ENCODE measurements at places on chromosomes 5 and 9.

DNA sequence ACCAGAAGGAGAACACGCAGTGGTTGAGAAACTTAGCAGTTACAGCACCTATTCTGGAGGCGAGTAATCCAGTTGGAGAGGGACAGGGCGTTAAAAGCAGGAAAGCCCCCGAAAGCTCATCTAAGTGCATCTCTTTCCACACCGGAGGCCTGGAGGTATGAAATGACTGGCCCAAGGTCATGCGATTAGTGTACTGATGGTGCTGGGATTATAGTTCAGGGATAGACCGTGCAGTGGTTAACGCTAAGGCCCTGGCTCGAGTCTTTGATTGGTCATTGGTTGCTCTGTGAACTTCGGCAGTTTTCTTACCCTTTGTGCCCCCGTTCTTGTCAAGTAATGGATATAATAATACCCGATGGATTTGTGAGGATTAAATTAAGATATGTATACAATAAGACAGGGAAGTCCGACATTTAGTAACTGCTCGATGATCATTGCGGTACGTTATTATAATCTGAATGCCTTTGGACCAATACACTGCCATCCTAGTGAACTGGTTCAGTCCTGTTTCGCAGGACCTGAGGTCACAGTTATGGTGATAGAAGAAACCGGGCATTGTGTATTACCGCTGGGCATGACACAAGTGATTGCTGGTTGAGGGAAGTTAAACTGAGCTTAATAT is 960 bp downstream of the CANX start:
- no peak for DNase-seq

GRCh38 chr9:119963798-119964372 is 594.6 kb upstream of the BRINP1 start:
- no peak for DNase-seq

- DNase-seq, result no peak
Measured at GRCh38 chr9:4192450-4192849, 107.4 kb downstream of the GLIS3 start.

DNA sequence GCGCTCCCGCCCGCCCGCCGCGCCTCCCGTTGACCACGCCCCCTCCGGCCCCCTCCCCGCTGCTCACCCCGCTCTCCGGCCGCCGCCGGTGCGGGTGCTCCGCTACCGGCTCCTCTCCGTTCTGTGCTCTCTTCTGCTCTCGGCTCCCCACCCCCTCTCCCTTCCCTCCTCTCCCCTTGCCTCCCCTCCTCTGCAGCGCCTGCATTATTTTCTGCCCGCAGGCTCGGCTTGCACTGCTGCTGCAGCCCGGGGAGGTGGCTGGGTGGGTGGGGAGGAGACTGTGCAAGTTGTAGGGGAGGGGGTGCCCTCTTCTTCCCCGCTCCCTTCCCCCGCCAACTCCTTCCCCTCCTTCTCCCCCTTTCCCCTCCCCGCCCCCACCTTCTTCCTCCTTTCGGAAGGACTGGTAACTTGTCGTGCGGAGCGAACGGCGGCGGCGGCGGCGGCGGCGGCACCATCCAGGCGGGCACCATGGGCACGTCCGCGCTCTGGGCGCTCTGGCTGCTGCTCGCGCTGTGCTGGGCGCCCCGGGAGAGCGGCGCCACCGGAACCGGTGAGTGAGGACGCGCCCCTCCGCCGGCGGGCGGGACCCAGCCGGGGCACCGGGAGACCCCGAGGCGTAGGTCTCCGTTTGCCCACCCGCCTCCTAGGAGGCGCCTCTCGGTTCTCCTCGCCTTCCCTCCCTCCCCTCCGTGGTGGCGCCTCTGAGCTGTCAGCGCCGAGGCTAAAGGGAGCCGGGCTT is at the start of gene VLDLR:
TSS of gene VLDLR (plus strand) at position 66 of the 739 bp plus-strand sequence. CDS start at position 469, 403 bp downstream.
- DNase-seq, result peak; percentile 43

- peak; percentile 57 for DNase-seq
Measured at GRCh38 chr9:98964201-98964600, 20.5 kb downstream of the COL15A1 start.

DNA sequence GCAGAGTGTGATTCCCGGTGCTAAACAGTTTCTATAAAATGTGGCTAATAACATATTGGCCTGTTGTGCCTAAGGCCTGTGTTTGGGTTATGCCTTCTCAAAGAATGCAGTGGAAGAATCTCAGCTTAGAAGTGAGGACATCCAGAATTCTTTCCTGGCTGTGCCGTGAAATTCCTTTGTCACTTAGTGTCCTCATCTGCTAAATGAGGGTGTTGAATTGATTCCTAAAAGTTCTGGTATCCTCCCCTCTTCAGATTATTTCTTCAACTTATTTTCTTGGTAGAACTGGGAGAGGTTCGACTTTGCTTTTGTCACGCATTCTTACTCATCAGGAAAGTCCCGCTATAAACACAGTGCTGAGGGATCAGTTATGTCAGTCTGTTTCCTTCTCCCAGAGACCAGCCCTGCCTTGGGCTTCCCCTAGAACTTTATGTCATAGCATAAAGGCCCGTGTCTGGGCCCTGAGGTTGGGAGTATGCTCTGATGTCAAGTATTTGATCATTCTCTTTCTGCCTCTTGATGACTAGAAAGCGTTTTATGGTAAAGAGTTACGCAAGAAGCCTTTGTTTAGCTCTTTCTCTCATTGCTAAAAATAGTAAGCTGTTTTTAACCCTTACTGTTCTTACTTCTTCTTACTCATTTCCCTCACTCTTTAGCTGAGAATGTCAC is 29.5 kb downstream of the MTAP start:
- no peak for DNase-seq

GRCh38 chr9:116718111-116718510 is 31.0 kb downstream of the TRIM32 start:
- no peak for DNase-seq

DNA sequence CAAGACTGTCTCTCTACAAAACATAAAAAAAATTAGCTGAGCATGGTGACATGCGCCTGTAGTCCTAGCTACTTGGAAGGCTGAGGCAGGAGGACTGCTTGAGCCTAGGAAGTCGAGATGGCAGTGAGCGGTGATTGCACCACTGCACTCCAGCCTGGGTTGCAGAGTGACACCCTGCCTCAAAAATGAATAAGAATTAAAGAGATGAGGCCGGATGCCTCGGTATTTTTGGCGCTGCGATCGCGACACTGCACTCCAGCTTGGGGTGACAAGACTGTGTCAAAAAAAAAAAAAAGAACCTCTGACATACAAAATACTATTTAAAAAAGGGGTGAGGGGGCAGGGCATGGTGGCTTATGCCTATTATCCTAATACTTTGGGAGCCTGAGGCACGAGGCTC is 7.3 kb downstream of the GPBP1 start:
- no peak for DNase-seq

DNA sequence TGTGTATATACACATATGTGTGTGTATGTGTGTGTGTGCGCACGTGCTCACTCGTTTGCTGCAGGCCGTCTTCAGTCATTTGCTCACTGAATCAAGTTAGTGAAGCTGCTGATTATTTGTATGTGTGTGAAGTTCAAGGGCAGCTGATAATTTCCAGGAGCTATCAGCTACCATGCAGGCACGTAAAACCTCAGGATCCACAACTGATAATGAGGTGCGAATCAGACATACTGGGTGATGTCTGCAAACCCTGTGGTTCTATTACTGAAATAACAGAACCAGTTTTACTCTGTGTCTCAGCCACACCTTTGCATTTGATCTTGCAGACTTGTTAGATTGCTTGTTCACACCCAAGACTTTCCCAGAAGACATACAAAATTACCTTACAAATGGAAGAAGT is 257.6 kb downstream of the TAF11L14 start:
- no peak for DNase-seq

DNA sequence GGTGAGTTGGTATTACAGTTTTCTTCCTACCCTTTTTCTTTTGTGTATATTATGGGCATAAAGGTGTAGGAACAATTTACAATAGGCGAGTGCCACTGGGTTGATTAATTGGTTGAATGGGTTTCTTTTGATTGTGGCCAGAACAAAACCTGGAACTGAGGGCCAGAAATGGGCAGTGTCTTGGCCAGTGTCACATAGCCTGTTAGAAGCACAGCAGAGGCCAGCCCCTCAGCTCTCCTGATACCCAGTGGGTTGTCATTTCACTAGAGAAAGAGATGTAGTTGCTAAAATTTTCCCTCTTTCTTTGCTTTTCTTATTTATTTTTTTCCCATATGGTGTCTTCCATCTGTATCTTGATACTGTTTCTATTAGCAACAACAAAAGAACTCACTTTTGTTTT is 38.8 kb upstream of the SEMA6A start:
- no peak for DNase-seq

- no peak for DNase-seq
Measured at GRCh38 chr9:84949258-84949657, 279.7 kb downstream of the NTRK2 start.

GRCh38 chr5:179152941-179153340 is 92.8 kb downstream of the ZNF354C start:
- DNase-seq, result no peak

GRCh38 chr9:133406480-133407307 is 11.1 kb downstream of the REXO4 start:
- DNase-seq, result peak; percentile 60

DNA sequence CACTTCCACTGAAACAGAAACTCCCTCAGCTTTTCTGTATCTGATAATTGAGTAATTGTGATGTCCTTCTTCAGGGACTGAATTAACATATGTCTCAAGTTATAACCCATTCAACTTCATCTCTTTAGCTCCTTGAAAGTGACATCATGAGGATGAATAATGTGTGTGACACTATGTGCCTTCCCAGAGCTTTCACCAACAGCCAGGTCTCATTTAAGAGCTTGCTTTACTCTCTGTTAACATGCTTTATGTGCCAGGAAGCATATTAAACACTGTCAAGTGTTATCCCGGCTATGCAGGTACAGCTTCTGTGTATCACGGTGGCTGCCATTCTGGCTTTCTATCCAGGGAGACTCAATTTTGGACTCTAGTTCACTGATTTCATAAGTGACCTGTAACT is 799.9 kb downstream of the CDH12 start:
- DNase-seq, result no peak

DNA sequence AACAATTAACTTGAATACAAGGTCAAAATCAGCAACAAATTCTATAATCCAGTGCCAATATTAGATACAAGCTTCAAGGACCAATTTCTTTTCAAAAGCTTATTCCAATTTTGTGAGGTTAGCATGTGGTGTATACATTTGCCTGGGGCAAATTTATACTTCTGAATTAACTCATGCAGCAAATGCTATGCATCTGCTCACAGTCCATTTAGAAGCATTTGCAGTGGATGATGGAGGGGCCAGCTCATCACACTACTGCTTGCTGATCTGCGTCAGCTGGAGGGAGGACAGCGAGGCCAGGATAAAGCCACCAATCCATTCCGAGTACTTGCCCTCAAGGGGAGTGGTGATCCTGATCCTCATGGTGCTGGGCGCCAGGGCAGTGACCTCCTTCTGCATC is 474.3 kb upstream of the KIF2A start:
- peak; percentile 66 for DNase-seq

DNA sequence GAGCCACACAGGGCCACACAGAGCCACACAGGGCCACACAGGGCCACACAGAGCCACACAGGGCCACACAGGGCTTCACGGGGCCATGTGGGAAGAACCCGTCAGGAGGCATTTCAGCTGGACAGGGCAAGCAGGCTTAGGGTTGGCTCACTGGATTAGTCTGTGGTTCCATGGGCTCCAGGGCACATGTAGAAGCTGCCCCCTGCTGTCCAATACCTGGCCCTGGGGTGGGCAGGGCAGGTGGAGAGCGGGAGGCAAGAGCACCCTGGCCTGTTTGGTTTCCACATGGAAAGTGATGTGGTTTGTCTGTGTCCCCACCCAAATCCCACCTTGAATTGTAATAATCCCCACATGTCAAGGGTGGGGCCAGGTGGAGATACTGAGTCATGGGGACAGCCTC is 16.4 kb upstream of the LPCAT1 start:
- DNase-seq, result no peak

- no peak for DNase-seq
Measured at GRCh38 chr9:116888066-116888465, 201.0 kb downstream of the TRIM32 start.

DNA sequence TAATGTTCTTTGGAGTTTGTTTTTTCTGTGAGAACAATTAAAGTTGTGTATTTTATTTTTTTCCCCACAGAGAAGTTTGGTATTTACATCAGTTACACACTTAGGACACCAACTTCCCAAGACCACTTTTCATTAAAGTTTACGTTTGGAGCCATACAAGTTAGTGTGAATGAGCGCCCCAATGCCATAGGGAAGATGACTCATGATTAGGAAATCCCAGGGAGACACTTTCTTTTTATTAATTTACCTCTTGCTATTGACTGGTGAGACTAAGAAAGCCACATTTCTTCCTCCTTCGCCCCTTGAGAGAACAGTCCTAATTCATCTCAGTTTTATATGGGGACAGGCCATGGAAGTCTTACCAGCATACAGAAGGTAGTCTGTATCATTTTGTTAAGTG is 57.1 kb downstream of the EDIL3 start:
- no peak for DNase-seq

- no peak for DNase-seq
Measured at GRCh38 chr5:74289238-74289637, 351.3 kb downstream of the ENC1 start.

DNA sequence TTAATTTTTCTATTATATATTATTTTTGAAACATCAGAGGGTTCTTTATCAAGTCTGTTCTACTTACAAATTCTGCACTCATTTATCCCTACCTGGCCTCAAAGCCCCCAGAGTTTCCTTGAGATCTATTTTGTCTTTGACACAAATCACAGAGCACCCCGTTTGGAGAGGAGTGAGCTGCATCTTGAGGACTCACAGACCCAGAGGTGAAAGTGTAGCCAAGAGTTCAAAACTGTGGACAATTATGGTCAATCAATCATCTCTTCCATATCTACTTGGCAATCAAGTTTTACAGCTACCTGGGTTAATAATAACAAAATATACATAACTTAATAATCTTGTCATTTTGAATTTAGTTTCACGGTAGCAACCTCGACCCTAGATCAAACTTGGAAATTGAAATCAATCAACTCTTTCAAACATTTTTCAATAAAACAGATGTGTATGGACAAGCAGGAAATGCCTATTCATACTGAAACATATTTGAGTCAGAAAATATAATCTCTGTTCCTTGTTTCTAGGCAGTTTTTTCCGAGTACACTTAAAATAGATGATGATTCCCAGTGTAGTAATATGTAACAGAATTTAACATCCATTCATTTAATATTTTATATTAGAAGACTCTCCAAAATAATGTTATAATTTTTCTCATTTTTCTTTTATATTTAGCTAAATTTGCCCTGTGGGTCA is 13.7 kb upstream of the SYK start:
- DNase-seq, result no peak

DNA sequence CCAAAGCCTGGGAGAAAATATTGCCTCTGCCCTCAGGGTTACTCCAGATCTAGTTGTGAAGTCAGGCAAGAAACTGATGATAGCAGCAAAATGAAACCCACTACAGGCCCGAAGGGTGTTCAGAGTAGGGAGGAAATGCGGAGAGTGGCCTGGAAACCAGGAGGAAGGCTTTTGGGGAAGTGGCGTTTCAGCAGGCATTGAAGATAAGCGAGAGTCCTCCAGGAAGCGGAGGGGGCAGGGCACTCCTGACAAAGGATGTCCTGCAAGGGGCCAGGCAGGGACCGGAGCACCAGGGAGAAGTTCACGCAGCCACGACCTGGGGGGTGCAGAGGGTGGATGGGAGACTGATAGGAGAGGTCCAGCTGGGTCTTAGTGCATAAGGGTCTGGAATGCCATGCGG is 7.8 kb upstream of the FOXI1 start:
- DNase-seq, result no peak

GRCh38 chr5:53256746-53257145 is 147.2 kb upstream of the MOCS2 start:
- no peak for DNase-seq
